Cardiac septum (tissue), 1 donor: ENCODE measurements at places on chromosomes 3 and 15.
A peak's percentile ranks its signal among the peaks of the same experiment; 100 is the strongest.

DNA sequence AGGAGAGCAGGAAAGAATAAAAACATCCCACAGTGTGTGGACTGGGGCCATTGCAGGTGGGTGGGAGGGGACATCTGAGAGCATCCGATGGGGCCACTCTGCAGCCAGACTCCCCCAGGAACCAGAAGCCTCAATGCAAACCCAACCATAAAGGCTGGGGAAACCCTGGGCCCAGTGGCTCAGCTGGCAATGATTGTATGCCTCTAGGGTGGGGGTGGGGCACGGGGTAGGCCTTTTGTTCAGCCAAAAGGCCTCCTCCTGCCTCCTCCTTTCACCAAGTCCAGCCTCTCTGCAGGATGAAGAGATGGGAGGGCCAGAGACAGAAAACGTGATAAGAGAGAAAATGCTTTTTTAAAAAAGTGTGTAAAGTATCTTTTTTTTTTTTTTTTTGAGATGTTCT is 45.5 kb upstream of the HERC1 start:
- no peak for DNase-seq

GRCh38 chr3:89113893-89114840 is 6.7 kb downstream of the EPHA3 start:
- DNase-seq, result peak; percentile 78

DNA sequence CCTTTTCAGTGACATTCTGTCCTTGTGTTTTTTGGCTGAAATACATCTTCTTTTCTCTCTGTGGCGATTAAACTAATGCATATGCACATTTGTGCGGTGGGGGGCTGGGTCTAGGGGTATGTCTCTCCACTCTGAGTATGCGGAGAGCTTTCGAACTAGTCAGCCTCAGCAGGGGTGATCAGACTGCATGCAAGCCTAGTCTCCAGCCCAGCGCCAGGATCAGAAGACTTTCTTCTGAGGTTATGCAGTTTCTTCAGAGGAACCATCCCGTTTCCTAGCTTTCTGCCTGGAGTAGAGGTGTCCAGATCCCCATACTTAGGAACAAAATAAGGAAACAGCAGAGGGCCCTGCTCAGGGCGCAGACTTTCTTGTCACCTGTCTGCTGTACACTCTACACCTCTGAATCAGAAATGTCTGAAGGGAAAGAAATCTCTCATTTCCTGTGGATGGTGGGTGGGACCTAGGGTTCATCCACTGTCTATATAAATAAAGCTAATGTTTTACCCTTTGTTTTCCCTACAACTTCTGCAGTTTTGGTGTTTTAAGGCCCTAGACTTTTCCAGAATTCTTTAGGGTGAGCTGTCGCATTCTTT is 230.4 kb downstream of the ABHD5 start:
- DNase-seq, result no peak

DNA sequence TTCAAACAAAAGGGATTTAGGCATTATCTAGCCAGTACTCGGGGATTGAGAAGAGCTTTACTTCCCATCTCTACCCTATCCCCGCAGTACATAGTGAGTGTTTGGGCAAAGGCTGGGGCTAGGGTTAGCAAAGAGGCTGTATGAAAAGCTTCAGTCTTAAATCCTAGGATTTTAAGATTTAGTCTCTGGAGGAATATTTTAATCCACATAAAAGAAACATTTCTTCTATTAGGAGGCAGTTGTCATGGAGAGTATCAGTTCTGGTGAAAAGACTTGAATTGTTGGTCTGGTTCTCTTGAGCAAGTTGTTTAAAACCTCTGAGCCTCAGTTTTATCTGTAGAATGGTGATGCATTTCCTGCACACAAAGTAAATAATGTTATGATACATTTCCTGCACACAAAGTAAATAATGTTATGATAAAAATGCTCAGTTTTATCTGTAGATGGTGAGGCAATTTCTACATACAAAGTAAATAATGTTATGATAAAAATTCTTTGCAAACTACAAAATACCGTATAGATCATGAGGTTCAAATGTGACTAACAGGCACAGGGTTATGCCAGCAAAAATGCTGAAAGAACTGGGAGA is 53.9 kb upstream of the ZBED2 start:
- DNase-seq, result no peak

DNA sequence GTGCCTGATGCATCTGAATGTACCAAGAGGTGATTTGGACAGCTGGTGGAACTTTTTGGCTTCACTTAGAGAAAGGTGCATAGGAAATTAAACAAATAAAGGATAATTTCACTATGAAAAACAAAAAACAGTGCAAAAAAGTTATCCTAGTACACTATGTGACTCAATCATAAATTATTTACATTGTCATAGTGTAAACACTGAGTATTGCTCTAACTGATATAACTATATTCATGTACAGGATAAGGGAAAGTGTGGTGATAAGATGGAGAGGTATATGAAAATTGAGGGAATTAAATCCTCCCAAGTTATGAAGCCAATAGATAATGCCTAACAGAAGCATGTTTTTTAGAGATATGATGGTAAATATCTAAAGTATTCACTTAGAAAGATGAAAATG is 50.2 kb upstream of the CPNE4 start:
- DNase-seq, result no peak

DNA sequence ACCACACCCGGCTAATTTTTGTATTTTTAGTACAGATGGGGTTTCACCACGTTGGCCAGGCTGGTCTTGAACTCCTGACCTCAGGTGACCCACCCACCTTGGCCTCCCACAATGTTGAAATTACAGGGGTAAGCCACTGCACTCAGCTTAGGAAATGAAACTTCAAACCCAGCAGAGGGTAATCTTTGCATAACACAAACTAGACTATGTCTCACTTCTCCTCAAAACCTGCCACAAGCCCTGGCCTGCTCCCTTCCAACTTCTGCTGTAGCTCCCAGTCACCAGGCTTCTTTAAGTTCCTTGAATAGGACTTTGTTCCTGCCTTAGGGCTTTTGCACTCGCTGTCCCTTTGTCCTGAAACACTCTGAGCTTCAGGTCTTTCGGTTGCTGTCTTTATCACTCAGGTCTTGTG is 39.2 kb upstream of the SEMA4B start:
- DNase-seq, result no peak

DNA sequence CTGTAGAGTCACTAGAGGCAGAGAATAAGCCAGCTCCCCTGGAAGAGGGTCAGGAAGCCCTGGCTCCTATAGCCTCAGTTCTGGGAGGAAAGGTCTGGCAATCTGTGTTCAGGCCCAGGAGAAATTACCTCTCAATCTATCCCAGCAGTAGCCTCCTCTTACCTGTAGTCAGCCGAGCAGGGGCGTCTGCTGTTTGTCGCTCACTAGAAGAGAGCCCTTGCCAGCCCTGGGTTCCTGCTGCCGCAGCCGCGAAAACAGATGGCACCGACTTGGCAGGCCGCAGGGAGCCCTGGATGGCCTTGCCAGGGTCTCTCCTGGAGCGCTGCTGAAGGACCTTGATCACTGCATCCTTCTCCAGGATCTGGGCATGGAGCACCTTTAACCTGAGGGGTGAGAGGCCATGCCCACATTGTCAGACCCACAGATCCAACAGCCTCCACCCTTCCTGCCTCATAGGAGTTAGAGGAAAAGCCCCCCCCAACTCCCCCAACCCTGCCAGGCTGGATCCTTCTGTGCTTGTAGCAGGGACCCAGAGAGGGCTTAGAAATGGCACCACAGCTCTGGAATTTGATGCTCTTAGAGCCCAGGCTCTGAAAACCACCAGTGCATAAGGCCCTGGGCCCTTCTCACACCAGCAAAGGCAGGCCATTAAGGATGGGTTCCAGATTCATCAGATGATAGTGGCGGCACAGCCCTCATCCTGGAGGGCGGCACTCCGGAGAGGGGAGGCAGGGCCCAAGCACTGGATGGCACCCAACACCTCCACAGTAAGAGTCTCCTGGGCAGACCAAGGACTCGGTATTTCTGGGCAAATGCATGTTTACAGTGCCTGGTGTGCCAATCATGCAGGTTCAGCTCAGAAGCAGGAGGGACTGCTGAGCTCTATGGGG is 14.9 kb downstream of the AMOTL2 start:
- peak; percentile 78 for DNase-seq

DNA sequence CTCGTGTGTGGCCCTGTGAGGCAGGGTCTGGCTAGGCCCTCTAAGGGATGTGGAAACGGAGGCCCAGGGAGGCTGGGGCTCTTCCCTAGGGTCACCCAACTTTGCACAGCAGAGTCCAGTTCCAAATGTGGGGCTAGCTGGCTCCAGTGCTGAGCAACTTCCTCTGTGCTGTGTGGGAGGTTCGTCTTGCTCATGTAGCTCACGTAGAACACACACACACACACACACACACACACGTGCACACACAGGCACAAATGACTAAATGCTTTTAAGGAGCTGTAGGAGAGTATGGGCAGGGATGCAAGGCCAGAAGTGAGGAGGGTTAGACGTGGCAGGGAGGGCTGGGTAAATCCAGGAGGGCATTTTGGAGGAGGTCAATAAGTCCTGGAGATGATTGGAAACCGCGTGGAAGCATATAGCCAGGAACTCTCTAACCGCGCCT is 213.8 kb downstream of the RPLP1 start:
- DNase-seq, result peak; percentile 80

DNA sequence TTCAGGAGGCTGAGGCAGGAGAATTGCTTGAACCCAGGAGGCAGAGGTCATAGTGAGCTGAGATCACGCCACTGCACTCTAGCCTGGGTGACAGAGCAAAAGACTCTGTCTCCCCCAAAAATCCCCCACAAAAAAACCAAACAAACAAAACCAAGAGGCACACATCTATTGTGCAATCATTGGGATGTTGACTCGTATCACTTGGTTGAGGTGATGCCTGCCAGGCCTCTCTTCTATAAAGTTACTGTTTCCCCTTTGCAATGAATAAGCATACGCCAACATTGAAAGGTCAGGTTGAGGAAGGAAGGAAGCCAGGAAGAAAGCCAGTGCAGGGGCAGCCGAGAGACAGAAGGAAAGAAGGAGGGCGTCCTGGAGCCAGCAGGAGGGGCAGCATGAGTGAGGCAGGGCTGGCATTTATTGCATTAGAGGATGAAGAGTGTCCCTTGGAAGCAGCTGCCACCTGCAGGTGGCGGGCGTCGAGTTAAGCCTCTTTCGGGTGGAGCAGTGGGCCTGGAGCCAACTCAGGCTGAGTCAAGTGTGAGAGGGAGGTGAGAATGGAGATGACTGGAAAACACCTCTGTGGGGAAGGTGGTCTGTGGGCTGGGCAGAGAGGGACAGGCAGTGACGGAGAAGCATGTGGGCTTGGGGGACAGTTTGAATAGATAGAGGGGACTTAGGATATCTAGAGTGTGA is 8.3 kb upstream of the CSPG4 start:
- DNase-seq, result no peak

DNA sequence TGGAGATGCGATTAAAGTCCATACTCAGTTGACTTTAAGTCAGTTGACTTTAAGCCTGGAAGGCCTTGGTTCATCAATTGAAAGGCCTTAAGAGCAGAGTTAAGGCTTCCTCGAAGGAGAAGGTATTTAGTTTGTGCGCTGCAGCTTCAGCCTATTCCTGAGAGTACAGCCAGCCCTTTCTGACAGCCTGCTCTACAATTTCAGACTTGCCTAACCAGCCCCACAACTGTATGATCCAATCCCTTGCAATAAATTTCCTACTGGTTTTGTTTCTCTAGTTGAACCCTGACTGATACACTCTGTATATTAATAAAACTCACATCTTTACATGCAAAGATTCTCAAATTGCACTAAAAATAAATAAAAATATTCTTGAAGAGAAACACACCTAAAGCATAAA is 66.1 kb upstream of the RORA start:
- DNase-seq, result no peak

- DNase-seq, result no peak
Observed at GRCh38 chr3:32372213-32372490, 19.5 kb upstream of the CMTM7 start.

- no peak for DNase-seq
Observed at GRCh38 chr3:116444819-116445310, 422 bp downstream of the LSAMP start.

- DNase-seq, result no peak
Observed at GRCh38 chr15:89628806-89629715, 26.2 kb downstream of the KIF7 start.
